Stimulated activated CD4-positive, alpha-beta T cell treated with anti-CD3 and anti-CD28 coated beads, TNF-alpha, amount 100 ng/mL, for 48 hours (primary cell): ENCODE measurements at places on chromosomes 5 and 9.

GRCh38 chr5:140725799-140726471 lies 25.7 kb downstream of the ZMAT2 start:
- DNase-seq: peak; percentile 63

GRCh38 chr9:2709645-2710101 lies 7.6 kb upstream of the KCNV2 start:
- no peak for DNase-seq

DNA sequence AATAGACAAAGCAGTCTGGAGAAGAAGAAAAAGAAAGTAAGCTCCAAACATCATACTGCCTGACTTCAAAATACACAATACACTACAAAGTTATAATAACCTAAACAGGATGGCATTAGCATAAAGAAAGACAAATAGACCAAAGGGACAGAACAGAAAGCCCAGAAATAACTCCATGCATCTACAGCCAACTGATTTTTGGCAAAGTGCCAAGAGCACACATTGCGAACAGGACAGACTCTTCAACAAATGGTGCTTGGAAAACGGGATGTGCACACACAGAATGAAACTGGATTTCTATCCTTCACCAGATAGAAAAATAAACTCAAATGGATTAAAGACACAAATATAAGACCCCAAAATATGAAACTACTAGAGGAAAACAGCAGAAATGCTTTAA lies 66.6 kb upstream of the SPATA31E1 start:
- DNase-seq: no peak

DNA sequence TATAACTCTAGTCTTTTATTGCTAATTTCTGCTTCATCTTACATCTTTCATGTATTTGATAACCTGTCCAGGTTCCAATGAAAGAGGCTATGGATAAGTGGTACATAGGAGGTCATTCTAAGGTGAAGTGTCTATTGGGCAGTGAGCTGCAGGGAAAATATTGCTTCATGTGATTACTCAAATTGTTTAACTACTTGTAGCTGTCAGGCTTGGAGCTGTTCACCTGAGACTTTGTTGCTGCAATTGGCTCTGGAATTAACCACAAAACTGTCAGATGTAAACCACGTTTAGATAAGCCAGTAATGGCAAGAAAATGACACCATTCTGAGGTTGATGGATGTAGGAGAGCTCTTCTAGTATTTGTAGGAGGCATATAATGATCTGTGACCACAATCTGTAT lies 26.0 kb downstream of the ADAMTSL1 start:
- no peak for DNase-seq

DNA sequence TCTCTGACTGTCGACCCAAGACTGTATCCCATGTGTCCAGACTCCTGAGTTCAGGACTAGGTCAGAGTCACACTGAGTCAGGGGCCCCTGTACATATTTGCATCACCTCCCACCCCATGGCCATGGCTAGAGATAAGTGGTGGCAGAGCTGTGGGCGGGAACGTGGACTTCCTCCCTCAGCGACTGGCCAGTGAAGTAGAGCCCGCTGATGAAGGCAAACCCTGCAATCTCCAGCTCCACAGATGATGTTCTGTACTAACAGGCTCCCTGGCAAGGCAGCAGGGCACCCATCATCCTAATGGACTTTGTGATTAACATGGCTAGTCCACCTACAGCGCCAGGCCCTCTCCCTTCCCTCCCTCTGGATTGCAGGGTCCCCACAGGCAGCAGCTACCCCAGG lies 110.5 kb upstream of the LRRTM2 start:
- DNase-seq: no peak

- no peak for DNase-seq
These were observed 11.9 kb downstream of the RAPGEF1 start for GRCh38 chr9:131727795-131728545.
